Stimulated activated CD8-positive, alpha-beta memory T cell treated with anti-CD3 and anti-CD28 coated beads, Interleukin-4, amount 100 ng/mL, for 1 hour (primary cell): ENCODE measurements at places on chromosomes 7 and 10.
A peak's percentile ranks its signal among the peaks of the same experiment; 100 is the strongest.

GRCh38 chr7:142487124-142487523 lies 229.3 kb upstream of the PRSS58 start:
- DNase-seq = no peak

DNA sequence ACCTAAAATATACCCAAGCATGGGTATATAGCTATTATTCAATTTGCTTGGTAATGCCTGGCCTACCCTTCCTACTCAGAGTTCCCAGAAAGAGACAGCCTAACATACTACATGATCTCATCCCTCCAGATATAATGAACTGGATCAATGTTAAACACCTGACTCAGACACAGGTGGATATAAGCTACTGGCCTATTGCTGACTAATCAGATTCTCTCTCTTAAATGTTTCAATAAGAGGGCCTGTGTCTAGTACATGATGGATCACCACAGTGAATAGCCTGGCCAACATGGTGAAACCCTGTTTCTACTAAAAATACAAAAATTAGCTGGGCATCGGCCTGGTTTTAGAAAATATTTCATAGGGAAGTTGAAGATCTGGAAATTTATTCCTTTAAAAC lies 54.1 kb downstream of the COPG2 start:
- no peak for DNase-seq

DNA sequence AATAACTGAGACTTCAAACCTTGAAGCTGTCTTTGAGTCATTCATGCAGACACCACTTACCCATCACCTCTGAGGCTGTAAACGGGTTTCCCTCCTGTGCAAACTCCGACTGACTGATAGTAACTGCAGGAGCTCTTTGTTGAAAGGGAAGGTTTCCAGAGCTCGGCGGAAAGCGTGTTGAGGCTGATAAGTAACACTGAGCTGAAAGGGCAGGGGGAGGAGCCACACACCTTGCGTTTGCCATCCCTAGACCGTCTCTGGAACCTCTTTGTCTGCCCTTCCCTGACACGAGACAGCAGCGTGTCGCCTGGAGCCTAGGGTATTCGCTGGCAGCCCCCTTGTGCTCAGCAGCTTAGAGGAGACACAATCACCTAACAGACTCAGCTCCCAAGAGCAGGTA lies 134.0 kb downstream of the PAXIP1 start:
- no peak for DNase-seq

- no peak for DNase-seq
These were observed 130.6 kb downstream of the SPAG6 start for GRCh38 chr10:22475651-22476600.

GRCh38 chr7:115357703-115357999 lies 435.8 kb downstream of the MDFIC start:
- DNase-seq = no peak

- no peak for DNase-seq
These were observed 400.3 kb upstream of the ADARB2 start for GRCh38 chr10:2137549-2138174.

DNA sequence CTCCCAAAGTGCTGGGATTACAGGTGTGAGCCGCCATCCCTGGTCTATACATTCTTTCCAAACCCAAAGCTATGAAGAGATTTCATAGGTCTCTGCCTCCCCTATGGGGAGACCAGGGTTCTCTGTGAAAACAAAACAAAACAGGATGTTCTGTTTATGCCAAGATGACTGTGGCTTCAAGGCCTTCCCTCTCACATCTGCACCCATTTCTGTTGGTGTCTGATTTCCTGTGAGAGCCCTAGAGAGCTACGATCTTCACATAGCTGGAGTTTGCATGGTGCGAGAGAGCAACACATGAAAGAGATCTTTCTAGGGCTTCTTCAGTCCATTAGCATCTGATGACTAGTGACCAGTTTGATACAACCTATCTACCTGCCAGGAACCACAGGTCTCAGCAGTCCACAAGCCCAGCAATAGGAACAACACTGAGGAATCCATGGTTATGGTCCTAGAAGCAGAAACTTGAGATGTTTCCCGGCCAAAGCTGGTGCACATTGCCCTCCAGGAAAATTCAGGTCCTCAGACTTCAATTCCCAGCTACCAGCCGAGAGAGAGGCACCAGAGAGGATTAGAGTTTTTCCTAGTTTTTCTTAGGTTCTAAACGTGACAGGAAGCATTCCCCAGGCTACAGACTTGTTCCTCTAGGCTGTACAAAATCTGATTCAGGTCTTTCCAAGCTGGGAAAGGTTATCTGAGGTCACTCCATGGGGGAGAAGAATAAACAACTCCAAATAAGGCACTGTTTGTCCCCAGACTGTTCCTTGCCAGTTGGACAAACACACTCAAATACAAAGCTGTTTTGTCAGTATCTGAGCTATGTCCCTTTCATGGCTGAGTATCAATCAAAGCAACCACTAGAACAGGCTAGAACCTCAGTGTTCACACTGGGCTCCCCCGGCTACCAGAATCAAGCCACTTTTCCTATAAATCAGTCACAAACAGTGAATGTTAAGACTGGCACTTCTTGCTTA lies 259.7 kb downstream of the CALN1 start:
- DNase-seq = no peak

- DNase-seq = no peak
These were observed 136.8 kb downstream of the DGKB start for GRCh38 chr7:14765731-14766130.

DNA sequence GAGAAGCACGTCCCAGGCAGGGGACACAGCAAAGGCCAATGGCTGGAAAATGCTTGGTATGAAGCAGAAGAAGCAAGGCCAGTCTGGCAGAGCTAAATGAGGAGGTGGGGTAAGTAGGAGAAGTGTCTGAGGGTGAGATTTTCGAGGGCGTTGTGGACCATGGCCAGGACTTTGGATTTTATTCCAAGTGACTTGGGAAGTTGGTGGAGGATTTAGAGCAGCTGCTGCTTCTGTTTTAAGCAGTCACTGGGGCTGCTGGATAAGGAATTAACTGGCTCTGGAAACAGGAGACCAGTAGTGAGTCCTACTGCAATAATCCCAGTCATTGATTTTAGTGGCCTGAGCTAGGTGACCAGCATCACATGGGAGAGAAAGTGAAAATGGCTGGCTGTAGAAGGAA lies 67.6 kb upstream of the GSDME start:
- no peak for DNase-seq

DNA sequence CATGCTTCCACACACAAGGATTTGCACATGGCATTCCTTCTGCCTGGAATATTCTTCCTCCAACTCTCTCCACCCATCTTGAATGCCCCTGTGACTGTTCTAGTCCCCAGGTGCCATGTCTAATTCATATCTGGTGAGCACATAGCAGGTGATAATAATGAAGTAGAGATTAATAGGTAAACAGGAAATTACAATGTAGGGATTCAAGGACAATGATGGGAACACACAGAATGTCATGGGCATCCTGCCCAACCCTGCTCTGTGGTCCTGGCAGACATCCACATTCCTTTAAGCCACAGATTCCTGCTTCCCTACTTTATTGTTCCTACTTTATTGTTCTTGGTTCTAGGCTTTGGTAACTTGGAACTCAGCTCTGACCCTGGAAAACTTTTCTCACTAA lies 115.8 kb downstream of the THSD7A start:
- no peak for DNase-seq

GRCh38 chr10:130372222-130372621 lies 236.0 kb downstream of the GLRX3 start:
- no peak for DNase-seq

GRCh38 chr10:17431871-17432311 lies 22.5 kb downstream of the ST8SIA6 start:
- DNase-seq = no peak

DNA sequence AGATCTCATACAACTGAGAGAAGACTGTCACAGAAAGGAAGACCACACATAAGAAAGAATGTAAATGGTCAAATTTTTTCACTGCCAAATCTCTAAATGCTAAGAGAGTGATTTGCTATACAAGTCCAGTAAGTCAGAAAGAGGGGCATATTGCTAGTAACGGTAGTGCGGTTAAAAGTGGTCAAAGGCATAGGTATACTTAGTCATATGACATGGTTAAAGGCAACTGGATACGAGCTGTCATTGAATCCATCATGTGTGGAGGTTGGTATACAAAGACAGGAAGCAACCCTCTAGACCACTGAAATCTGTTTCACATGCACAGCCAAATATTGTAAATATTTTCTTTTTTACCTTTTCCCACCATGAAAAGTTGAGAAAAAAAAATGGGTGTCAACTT lies 4.8 kb downstream of the INHBA start:
- no peak for DNase-seq

DNA sequence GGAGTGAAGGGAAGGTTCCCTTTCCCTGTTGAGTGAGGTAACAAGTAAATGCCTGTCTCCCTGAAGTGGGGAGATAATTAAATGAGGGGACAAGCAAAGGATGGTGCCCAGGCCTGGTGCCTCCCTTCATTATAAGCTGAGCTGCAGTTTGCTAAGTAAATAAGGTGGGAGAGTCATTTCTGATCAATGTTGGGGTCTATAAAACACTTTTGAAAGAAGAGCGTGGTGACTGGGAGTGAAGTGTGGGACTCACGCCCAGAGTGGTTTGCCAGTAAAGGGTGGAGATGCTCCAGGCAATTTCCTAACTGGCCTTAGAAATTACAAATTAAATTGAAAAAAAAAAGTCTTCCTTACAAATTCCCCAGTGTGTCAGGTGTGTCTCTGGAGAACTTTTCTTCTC lies 9.6 kb upstream of the GPR15LG start:
- DNase-seq = no peak

- DNase-seq = no peak
These were observed 340.0 kb downstream of the ELMO1 start for GRCh38 chr7:37108615-37109014.

GRCh38 chr10:6228647-6229046 lies 25.9 kb downstream of the PFKFB3 start:
- DNase-seq = no peak

DNA sequence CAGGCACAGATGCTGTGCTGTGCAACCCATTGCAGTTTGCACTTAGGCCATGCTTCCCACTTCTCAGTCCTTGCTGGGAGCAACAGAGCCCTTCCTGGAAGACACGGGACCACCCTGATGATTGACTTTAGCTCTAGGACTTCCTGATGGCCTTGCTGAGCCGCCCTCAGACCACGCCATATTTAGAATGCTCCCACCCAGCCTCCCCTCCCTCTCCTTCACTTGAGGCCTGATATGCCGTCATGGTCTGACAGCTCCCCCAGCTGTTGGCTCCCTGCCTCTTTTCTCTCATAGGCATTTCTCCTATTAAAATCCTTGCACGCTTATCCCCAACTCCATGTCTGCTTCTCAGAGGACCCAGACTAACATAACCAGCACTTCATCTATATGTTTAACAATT lies 29.4 kb upstream of the GATAD1 start:
- DNase-seq = no peak

GRCh38 chr7:2896131-2896530 lies 52.0 kb upstream of the GNA12 start:
- DNase-seq = no peak

DNA sequence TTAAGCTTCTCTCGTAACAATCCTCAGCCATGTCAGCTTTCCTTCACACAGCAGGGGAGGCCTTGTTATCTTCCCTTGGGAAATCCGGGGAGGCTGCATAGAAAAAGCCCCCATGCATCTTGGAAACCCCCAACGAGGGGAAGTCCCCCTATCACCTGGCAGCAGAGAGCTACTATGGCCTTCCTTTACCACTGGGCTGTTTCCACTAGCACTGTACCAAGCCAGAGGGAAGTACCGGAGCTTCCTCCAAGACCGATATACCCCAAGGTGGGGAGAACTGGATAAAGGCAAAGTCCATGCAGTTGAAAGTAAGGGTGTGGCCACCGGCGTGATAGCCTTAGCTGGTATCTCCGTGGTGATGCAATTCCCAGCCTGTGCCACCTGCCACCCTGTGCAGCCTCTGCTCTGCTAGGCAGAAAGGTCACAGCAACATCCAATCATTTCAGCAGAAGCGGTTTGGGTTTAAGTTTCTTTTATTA lies 4.4 kb upstream of the CLIP2 start:
- DNase-seq = no peak

- DNase-seq = no peak
These were observed 122.9 kb upstream of the GLI3 start for GRCh38 chr7:42359946-42360345.

GRCh38 chr10:7408291-7409044 lies 2.4 kb downstream of the SFMBT2 start:
- DNase-seq = no peak

DNA sequence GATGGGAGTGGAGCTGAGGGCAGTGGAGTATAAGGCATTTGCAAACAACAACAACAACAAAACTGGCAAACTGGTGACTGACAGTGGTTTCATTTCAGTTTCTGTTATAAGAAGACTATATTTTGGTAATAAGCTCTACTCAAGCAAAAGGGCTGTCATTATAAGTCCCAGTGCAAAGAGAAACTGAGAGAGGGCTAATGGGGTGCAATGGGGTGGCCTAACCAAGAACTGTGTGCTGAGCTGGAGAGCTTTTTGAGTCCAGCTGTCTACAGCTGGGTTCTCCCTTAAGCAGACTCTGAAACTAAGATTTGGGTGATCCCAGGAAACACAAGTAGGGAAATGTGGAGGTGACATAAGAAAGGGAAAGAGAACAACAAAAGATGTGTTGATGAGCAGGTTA lies 439.3 kb downstream of the ADRA2A start:
- no peak for DNase-seq

DNA sequence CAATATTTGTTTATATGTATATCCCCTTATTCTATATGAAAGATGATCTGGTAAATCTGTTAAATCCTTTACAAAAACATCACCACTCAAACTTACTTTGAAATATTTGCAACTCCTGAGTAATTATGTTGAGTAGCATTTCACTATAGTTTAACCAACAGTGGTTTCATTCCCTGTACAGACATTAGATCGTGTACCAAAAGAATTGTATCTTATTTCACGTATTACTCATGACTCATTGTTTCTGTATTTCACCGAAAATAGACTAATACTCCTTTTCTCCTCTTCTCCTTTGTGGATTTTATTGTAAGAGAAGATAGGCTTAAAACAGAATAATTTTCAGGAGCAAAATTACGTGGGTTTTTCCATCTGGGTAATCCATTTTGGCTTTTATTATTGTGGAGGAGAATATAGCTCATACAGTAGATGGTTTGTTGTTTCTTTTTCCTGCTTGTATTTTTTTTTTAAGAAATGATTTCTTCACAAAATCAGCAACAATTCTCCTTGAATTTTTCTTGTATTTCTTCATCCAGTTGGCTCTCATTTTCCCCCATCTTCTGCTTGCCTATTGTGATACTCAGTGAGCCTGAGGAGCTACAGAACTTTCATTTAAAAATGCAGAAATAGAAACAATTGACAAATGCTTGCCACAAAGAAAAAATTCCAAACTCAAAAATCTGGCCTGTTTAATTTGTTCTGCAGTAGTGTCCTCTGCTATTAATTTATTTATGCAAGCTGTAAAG lies 90.6 kb upstream of the OIT3 start:
- no peak for DNase-seq

GRCh38 chr7:139775829-139776266 lies 1.9 kb downstream of the HIPK2 start:
- DNase-seq = peak; percentile 31

DNA sequence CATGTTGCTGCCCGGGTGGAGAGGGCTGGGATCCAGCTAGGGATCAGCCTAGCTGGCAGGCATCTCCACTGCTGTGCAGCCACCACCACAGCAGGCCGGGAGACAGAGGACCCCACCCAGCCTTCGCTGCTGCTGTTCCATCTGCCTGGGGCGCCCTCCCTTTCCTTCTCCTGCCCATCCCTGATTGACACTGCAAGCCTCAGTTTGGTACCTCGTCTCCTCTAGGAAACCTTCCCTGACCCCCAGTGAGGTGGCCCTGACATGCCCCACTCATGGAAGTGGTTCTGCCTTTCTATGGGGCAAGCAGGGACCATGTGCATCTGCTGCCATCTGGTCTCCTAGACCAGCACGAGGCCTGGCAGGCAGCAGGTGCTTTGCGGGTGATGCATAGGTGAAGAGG lies 30.4 kb upstream of the DPYSL4 start:
- DNase-seq = no peak
